ENCODE measurements at places on chromosomes 16 and 17.

GRCh38 chr16:9378876-9379275 lies 287.4 kb downstream of the HAPSTR1 start:
- DNase-seq = no peak

DNA sequence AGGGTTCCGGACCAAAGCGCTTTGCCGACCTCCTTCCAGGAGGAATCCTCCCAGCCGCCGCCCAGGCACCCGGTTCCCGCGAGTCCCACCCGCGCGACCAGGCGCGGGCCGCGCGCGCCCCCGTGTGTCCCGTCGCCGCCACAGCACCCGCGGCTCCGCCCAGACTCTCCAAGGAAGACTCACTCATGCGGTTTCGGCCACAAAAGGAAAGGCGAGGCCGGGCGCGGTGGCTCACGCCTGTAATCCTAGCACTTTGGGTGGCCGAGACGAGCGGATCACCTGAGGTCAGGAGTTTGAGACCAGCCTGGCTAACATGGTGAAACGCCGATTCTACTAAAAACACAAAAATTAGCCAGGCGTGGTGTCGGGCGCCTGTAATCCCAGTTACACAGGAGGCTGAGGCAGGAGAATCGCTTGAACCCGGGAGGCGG lies 3.5 kb upstream of the PKMYT1 start:
- peak; percentile 39 for DNase-seq

DNA sequence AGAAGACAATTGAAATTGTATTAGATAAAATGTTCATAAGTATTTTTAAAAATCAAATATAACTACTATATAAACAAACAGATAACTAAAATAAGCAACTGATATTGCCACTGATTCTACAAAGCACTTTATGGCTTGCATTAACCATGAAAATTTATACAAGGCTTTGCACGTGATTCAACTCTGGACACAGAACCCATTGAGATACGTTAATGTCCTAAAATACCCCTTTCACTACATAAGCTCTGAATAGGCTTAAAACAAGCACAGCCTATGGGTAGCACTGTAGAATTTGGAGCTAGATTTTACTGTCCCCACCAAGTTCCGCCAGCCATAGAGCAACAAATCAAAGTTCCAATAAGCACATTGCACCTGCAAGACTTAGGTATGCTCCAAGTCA lies 4.5 kb downstream of the ZNF652 start:
- DNase-seq = no peak

- no peak for DNase-seq
Measured at GRCh38 chr17:28046034-28046825, 3.8 kb downstream of the NLK start.

DNA sequence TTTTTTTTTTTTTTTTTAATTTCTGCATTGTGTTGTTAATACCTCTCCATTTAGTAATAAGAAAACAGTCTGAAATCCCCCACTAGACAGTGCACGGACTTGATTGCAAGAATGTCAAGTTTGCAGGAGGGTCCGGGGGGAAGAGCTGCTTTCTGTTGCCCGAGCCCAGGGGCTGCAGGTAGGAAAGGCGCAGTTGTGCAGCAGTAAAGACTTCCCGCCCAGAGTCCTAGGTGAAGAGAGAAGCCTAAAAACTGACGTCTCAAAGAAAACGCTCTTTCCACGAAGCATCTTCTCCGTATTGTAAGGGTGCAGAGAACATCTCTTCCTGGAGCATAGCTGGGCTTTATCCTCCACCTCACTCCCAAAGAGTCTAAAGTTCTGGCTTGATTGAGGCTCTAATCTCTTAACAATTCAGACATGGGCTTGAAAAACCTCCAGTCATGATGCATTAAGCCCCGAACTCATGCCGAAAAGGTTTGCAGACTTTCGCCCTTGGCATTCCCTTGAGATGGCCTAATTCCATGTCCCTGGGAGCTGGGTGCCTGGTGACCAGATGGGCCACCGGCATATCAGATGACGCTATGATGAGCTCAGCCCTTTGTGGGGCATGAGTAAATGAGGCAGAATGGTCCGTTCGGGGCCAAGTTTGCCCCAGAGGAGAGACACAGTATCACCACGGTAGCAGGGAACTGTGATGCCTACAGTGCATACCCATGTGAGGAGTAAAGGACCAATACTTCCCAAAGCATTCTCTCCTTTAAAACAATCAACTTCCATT lies 436.2 kb upstream of the ZFHX3 start:
- no peak for DNase-seq

DNA sequence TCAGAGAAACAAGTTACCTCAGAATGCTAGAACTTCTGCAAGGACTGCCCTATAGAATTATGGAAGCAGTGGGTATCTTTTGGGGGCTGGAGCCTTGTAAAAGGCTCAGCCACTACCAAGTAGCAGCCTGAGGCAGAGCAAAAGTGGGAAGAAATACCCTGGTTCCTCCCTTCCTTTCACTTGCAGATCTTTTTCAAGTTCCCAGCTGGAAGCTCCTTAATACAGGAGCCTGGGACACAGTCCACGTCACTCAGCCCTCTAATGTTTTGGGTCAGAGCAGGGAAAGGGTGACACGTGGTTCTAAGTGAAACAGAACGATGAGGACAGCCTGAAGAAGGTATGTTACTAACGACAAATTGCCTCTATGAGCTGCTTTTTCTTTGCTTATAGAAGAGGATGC lies 93.1 kb downstream of the CNTNAP4 start:
- no peak for DNase-seq

- peak; percentile 45 for DNase-seq
Measured at GRCh38 chr17:32461853-32462617, 17.7 kb downstream of the PSMD11 start.

- DNase-seq = no peak
Measured at GRCh38 chr17:58643147-58643546, 48.7 kb downstream of the TEX14 start.

GRCh38 chr17:39097150-39097519 lies 54.3 kb downstream of the PLXDC1 start:
- DNase-seq = no peak

DNA sequence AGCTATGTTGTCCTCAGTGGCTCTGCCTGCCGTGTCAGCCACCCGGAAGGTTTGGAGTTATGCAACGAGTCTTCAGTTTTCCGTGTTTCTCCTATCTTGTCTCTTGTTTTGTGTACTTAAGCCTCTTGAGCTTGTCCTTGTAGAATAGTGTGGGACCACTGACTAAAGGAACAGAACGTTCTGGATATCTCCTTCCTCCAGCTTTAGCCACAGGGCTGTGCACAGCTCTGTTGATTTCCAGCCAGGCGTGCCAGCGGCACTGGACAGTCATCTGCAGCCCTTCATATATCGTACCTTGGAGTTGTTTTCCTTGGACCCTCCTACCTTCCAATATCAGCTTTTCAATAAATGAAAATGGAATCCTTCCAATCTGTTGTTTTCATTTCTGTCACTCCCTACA lies 39.8 kb downstream of the TMEM11 start:
- DNase-seq = no peak

GRCh38 chr17:13038931-13039665 lies 21.3 kb upstream of the ELAC2 start:
- DNase-seq = no peak

DNA sequence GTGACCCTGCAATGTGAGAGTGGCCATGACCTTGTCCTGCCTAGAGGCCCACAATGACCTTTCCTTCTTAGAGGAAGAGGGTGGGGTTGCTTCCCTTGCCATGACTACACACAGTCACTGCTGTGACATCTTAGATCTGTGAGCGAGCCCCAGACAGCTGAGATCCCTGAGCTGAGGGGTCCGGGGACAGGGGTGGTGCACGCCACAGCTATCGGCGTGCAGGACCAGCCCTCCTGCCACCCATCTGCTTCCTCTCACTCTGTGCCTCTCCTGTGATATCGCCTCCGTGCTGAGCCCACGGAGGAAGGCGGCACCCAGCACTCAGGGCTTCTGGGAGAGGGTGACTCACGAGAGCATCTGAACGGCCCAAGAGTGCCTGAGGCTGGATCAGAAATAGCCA lies 35.2 kb downstream of the KIAA0513 start:
- DNase-seq = no peak

DNA sequence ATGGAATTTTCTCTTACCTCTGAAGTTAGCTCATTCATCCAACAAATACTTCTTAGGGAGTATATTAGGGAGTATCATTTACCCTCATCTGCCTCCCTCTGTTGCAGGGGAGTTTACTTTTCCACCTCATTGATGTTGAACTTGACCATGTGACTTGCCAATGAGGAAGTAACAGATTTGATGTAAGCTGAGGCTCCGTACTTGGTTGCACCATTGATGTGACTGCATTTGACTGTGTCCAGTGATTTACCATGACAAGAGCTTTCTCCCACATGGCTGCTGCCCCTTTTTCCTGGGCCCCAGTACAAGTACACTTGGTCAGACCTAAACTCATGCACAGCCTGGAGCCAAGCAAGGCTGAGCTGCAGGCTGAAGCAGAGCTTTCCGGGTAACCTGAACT lies 81.6 kb upstream of the HS3ST2 start:
- DNase-seq = no peak

GRCh38 chr16:67999985-68000384 lies 701 bp upstream of the DPEP2 start:
- no peak for DNase-seq

DNA sequence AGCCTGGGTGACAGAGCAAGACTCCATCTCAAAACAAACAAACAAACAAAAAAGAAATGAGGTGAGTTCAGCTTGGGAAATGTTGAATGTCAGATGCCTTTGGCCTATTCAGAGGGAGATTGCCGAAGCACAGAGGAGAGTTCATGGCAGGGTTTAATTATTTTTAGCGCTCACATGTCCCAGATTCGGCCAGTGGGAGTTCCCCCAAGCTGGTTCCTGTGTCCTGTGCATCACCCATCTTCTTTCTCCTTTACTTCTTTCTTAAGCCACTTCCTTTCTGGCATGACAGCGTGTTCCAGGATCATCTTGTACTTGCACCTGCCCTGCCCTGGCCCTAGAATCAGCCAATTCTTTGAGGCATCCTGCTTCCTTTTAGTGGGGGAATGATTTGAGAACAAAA lies 9.2 kb downstream of the MPV17L start:
- no peak for DNase-seq

GRCh38 chr17:8285270-8286181 lies 2.9 kb upstream of the RANGRF start:
- no peak for DNase-seq

DNA sequence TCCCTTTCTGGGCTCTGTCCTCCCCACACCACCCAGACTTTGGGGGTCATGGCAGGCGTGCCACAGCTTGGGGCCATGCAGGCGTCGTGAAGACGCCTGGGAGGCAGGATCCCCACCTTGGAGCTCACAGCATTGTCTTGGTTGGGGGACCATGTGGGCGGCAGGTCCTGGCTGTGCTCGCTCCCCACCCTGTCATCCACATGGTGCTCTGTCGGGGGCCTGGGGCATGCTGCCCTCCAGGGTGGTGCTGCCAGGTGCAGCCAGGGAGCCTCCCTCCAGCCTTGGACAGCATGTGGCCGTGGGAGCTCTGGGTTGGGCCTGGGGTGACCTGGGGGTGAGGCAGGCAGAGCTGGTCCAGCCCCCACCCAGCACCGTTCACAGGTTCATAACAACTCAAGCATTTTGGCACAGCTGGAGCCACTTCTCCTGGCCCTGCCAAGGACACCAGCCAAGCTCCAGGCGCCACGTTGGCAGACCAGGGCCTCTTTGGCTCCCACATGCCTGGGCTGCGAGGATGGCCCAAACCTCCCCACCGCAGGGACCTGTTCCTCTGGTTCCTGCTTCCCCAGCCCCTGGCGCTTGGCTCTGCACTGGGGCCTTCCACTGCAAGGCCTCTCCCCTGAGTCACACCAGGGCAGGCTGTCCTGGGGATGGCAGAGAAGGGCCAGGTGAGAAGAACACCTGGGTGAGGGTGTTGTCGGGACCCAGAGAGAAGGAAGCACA lies 15.1 kb upstream of the ATP6V0C start:
- DNase-seq = no peak

- no peak for DNase-seq
Measured at GRCh38 chr17:280901-281300, 71.7 kb downstream of the RPH3AL start.

DNA sequence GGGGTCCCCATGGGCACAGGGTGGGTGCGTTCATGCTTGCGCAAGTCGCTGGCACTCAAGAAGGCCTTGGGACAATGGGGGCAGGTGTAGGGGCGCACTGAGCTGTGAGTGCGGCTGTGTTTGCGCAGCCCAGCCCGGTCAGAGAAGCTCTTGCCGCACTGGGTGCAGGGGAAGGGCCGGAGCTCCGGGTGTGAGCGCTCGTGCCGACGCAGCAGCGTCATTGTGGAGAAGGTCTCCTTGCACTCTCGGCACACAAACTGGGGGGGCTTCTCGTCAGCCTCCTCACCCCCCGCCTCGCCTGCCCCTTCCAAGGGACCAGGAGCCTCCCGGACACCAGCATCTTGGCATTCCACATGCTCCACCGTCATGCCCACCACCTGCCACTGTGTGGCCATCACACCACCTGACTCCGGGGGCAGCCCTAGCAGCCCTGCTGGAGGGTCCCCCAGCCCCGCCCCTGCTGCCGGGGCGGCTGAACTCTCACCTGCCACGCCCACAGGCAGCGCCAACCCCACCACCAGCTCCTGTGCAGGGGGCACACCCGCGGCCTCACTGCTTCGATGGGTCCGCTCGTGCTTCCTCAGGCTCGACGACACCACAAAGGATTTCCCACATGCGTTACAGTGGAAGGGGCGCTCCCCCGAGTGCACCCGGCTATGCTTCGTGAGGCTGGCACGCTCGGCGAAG lies 12.8 kb downstream of the ZNF668 start:
- DNase-seq = no peak

GRCh38 chr16:5206331-5206990 lies 108.9 kb upstream of the EEF2KMT start:
- DNase-seq = no peak

GRCh38 chr17:61392679-61393078 lies 7.0 kb upstream of the TBX2 start:
- no peak for DNase-seq

DNA sequence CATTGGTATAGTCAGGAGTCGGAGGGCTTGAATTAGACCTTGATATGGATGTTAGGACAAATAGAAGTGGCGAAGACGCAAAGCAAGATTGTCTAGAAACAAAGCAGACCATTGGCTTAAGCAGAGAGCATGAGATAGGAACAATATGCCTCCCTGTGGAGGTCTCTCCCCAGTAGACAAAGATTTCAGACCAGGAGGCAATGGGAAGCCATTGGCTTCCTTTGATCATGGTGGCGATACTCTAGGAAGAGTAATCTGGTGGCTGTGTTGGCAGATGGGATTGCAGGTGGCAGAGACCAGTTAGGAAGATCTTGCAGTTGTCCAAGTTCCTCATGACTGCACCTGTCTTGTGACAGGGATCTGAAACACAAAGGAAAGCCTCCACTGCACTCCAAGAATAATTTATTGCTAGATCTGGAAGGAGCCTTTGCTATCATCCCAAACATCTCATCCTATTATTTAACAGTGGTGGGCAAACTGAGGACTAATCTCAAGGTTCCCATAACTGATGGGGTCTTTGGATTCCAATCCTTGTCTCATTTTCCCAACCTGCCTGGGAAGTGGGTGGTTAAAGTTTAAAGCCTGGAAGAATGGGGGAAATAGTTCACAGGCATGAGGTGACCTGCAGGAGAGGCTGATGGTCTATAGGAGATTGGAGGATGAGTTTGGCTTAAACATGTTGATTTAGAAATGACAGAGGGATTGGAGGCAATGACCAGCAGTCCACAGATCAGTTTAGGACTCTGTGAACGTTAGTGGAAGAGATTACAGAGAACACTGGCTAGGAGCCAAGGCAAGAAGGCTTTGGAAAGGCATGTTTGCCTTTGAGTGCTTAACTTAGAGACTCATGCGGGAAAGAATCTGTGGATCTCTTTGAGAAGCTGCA lies 37.0 kb downstream of the HLF start:
- no peak for DNase-seq
